Left hindlimb (tissue), 1 donor: ENCODE measurements at places on chromosomes 3 and 15.

GRCh38 chr15:56984681-56985481 lies 66.4 kb downstream of the TCF12 start:
- DNase-seq: no peak

DNA sequence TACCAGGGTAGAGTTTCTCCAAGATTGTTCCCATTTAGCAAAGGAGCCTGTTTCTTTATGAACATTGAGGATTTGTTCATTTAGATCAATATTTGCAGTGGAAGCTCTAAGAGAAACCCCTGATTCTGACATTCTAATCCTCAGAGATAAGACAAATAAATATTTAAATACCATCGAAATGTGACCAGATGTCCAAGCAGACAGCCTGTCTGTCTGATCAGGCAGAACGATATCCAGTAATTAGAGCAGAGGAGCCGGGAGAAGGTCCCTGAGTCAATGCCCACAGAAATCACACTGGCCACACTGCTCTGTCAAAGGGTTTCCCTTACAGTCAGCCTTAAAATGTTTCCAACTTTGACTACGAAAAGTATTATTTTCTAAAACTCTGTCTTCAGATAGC lies 15.7 kb upstream of the ARPIN start:
- DNase-seq: no peak

GRCh38 chr15:72375501-72375845 lies 341 bp downstream of the HEXA start:
- DNase-seq: no peak

DNA sequence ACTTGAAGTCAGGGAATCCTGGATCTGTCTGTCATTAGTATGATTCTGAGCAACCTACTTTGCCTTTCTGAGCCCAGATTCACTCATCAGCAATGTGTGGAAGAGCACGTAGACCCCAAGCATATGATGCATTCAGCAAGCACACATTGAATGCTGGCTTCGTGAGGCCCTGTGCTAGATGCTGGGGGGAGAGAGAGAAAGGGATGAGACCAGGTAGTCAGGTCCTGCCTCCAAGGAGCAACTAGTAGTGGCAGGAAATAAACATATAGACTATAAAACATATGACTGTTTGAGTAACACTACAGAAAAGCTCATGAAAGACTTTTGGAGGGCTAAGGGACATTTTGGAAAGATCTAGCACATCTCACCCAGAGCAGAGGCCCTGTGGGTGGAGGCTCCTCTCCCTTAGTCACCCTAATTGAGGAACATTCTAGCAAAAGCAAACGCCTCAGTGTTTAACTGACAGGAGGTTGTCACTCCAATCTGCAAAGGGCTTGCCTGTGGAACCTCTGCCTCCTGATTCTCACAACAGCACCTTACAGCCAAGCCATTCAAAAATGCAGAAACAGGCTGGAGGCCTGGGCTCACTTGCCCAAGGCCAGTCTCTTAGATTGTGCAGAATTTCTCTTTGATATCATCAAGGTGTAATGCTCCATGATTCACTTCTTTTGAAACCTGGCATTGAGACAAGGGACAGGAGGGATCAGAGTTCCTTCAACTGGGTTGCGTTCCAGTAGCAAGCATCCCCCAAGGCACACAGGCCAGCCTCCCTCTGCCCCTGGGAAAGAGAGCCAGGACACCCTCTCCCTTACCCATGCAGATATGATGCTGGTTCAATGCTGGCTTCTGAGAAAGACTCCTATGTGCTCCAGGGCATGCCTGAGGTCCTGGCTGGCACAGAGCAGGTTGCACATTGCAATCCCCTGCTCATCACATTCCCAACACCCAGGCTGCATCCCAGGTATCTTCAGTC lies 26.1 kb downstream of the STARD5 start:
- no peak for DNase-seq

DNA sequence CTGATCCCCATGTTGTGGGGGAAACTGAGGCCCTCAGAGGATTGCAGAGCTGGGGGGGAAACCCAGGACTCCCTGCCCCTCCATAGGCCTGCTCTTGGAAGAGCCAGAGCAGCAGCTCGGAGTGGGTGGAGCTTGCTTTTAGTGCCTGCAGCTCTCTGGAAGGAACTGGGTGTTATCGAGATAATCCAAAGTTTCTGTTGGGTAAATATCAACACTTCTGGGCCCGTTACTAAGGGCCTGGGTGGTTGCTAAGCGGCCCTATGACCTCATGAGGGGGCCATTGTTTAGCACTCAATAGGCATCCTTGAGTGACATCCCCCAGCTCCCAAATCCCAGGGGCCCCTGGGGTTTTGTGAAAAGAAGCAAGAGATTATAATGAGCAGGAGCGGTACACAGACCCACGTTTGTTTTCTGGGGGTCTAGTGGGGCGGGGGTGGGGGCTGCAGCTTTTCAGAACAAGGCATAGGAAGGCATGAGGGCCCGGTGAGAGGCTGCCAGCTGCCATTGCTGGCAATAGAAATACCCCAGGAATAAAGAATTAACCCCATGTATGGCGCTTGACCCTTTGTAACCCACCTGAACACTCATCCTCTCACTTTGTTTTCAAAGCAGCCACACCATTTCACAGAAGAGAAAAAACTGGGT lies 48.3 kb upstream of the ATP2B2 start:
- no peak for DNase-seq
